ENCODE measurements at places on chromosomes 2 and 18.

GRCh38 chr2:9222239-9222892 lies 15.8 kb downstream of the ASAP2 start:
- DNase-seq = no peak

DNA sequence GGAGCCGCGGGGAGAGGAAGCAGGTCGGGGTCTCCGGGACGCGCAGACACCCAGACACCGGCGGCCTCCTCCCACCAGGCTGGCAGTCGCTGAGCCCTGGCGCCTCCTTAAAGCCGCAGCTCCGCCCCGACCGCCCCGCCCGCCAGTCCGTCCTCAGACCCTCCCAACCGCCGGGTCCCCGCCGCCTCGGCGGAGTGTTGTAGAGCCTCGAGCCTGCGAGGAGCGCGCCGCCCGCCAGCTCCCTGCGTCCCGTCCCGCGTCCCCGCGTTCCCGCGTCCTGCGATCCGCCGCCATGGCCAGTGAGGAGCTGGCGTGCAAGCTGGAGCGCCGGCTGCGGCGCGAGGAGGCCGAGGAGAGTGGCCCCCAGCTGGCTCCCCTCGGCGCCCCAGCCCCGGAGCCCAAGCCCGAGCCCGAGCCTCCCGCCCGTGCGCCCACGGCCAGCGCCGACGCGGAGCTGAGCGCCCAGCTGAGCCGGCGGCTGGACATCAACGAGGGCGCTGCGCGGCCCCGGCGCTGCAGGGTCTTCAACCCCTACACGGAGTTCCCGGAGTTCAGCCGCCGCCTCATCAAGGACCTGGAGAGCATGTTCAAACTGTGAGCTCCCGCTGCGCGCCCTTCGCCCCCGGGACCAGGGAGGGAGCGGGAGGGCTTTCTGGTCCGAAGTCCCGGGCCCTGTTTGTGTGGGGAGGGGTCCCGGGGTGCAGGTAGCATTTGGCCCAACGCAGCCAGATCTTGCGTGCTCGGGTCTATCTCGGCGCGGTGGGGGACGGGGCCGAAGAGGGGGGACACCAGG lies at the start of gene EFHD1:
Gene EFHD1 (plus strand): TSS at position 192 of the 793 bp plus-strand sequence. CDS start 101 bp downstream, at position 293.
- peak; percentile 39 for DNase-seq

DNA sequence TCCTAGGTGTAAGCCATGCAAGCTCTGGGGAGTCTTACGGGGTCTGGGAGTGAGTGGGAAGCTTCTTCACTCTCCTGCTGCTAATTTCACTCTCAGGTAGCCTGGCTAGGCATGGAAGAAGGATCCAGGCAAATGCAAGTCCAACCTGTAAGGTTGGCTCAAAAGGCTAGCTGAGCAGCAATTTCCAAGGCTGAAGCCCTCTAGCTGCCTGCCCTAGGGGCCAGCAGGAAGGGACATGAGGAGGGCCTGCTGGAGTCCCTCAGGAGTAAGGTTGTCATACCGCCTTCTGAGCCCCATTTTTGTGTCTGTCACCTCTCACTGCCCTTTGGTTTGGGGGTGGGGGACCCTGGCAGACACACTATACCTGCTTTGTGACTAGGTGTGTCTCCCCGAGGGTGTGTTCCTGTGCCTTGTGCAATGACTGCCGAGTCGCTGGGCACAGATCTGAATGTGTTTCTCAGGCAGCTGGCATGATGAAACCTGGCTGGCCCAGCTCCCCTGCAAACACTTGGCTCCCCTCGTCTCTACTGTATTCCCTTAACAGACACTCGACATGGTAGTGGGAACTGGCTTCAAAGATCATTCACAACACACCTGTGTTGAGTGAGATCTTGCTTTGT lies 123.9 kb upstream of the FAM136A start:
- no peak for DNase-seq

- no peak for DNase-seq
Measured at GRCh38 chr2:179348906-179349305, 84.3 kb upstream of the SESTD1 start.

GRCh38 chr2:53509831-53510388 lies 257.7 kb upstream of the CHAC2 start:
- DNase-seq = no peak

GRCh38 chr2:12817870-12818269 lies 101.1 kb downstream of the TRIB2 start:
- no peak for DNase-seq

All from right renal pelvis (tissue), 4 donors.